ENCODE measurements at places on chromosomes 7 and 10. TPM values are rescaled to one million over a fixed set of nuclear protein-coding genes. Genes with fewer than 3 reads are reported as not detected.
A peak's percentile ranks its signal among the peaks of the same experiment; 100 is the strongest.

The ZNF365 gene
- 11.0 TPM for total RNA-seq

The BET1 gene
- 38.0 TPM for total RNA-seq

The WEE2 gene
- not detected for total RNA-seq

The CTAGE4 gene
- total RNA-seq: 1.4 TPM

The ASAH2B gene
- 7.6 TPM for total RNA-seq

The ENTPD1 gene
- 0.95 TPM for total RNA-seq

The ITGA8 gene
- total RNA-seq: not detected

The HSPA12A gene
- 11.1 TPM for total RNA-seq

The POLD2 gene
- total RNA-seq: 67.7 TPM

The VENTX gene
- total RNA-seq: not detected

- H3K4me3 ChIP-seq: no peak overlapping the region
- no peaks in the 10 kb centered on the region for H3K27me3 ChIP-seq
- peaks cover 6% of the 10 kb centered on the region for H3K4me1 ChIP-seq
- peaks cover 4% of the 10 kb centered on the region for H3K36me3 ChIP-seq
- no peak for DNase-seq
- H3K27ac ChIP-seq: no peak overlapping the region
Measured at GRCh38 chr10:113879691-113880090, 25.2 kb downstream of the NHLRC2 start.

DNA sequence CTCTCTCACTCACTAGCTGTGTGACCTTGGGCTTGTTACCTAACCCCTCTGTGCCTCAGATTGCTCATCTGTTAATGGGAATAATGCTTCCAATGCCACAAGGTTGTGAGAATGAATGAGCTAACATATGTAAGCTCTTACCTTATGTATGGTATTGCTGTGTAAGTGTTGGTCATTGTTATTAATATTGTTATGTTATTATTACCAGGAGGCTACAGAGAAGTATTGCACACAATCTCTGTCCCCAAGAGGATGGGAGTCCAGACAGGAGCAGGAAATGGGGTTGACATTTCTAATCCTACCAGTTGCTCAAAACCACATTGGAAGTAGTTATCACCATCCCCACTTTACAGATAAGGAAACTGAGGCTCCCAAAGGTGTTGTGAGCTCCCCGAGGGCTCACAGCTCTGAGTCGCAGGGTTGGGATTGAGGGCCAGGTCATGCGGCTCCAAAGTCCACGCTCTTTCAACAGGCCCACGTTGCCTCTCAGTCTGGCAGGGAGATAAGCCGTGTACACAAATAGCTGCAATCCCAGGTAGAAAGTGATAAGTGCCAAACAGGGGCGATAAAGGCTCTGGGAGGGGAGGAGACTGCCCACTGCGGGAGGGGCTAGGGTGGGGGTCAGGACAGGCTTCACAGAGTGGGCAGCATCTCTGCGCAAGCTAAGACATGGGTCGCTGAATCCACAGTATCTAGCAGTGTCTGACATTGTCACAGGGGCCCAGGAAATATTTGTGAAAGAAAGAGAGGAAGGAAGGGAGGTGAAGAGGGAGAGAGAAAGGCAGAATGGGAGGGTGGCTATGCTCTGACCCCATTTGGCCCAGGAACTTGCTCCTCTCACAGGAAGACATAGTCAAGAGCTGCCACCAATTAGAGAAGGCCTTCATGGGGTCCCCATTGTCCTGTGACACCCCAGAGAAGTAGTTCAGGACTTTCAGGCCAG, 9.6 kb upstream of the ZMIZ1 start:
- DNase-seq: no peak
- no peaks in the 10 kb centered on the region for H3K36me3 ChIP-seq
- H3K27me3 ChIP-seq: peaks cover 10% of the 10 kb centered on the region
- H3K4me3 ChIP-seq: no peak overlapping the region
- H3K4me1 ChIP-seq: no peaks in the 10 kb centered on the region
- no peak overlapping the region for H3K27ac ChIP-seq

DNA sequence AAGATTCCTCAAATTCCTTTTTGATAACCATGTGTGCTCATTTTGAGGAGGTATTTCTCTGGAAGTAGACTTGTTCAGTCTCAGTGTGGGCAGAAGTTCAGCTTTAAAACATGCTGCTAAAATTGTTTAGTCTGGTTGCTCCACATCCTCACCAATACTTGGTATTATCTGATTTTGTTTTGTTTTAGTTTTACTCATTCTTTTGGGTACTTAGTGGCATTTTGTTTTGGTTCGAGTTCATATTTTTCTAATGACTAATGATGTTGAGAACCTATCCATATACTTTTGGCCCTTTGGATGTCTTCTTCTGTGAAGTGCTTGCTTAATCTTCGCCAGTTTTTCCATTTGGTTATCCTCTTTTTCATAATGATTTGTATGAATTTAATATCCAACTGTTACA, 694.2 kb upstream of the FZD8 start:
- H3K27ac ChIP-seq: no peak overlapping the region
- H3K4me3 ChIP-seq: no peak overlapping the region
- H3K27me3 ChIP-seq: no peaks in the 10 kb centered on the region
- peak; percentile 67 for DNase-seq
- H3K4me1 ChIP-seq: peaks cover 3% of the 10 kb centered on the region

- no peaks in the 10 kb centered on the region for H3K4me1 ChIP-seq
- DNase-seq: no peak
- no peaks in the 10 kb centered on the region for H3K36me3 ChIP-seq
- H3K27me3 ChIP-seq: no peaks in the 10 kb centered on the region
- no peak overlapping the region for H3K27ac ChIP-seq
Measured at GRCh38 chr7:52715701-52716100, 319.7 kb upstream of the POM121L12 start.

- H3K27ac ChIP-seq: no peak overlapping the region
- peak overlapping the region; percentile 31 for H3K4me3 ChIP-seq
- no peak for DNase-seq
Measured at GRCh38 chr7:29091715-29092114, 54.6 kb downstream of the CPVL start.

- no peak for DNase-seq
- no peaks in the 10 kb centered on the region for H3K4me1 ChIP-seq
- no peak overlapping the region for H3K4me3 ChIP-seq
- H3K27me3 ChIP-seq: no peaks in the 10 kb centered on the region
- no peak overlapping the region for H3K27ac ChIP-seq
- H3K36me3 ChIP-seq: no peaks in the 10 kb centered on the region
Measured at GRCh38 chr10:45439365-45439764, 65.3 kb downstream of the ALOX5 start.

DNA sequence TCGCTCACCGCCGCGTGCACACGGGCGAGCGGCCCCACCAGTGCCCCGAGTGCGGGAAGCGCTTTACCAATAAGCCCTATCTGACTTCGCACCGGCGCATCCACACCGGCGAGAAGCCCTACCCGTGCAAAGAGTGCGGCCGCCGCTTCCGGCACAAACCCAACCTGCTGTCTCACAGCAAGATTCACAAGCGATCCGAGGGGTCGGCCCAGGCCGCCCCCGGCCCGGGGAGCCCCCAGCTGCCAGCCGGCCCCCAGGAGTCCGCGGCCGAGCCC, 3.3 kb downstream of the REPIN1 start:
- DNase-seq: no peak
- peaks cover 29% of the 10 kb centered on the region for H3K4me1 ChIP-seq
- no peak overlapping the region for H3K4me3 ChIP-seq
- peaks cover 6% of the 10 kb centered on the region for H3K36me3 ChIP-seq
- no peak overlapping the region for H3K27ac ChIP-seq

GRCh38 chr10:60073781-60074656, 167.7 kb upstream of the CCDC6 start:
- H3K27me3 ChIP-seq: no peaks in the 10 kb centered on the region
- DNase-seq: no peak
- H3K36me3 ChIP-seq: no peaks in the 10 kb centered on the region
- H3K27ac ChIP-seq: no peak overlapping the region
- H3K4me1 ChIP-seq: no peaks in the 10 kb centered on the region

DNA sequence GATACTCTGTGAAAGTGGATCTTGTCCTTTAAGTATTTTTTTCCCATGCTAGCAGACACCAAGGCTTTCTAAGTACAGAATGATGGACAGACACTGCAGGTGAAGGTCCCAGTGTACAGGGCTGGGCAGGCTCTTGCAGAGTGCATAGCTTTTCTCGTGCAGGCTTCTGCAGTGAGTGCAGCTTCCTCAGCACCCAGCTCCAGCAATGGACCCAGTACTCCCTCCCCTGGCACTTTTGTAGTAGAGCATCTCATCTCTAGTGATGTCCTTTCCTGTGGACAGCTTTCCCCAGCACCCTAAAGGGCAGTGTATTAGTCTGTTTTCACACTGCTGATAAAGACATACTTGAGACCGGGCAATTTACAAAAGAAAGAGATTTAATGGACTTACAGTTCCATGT, 104.3 kb downstream of the CUL2 start:
- H3K4me1 ChIP-seq: no peaks in the 10 kb centered on the region
- H3K27ac ChIP-seq: no peak overlapping the region
- no peak for DNase-seq
- H3K27me3 ChIP-seq: peaks cover 2% of the 10 kb centered on the region

- H3K4me3 ChIP-seq: no peak overlapping the region
- no peak overlapping the region for H3K27ac ChIP-seq
- no peaks in the 10 kb centered on the region for H3K4me1 ChIP-seq
- no peaks in the 10 kb centered on the region for H3K36me3 ChIP-seq
Measured at GRCh38 chr10:7526017-7526400, 115.2 kb upstream of the SFMBT2 start.

GRCh38 chr10:24518981-24519597, 204.6 kb downstream of the ARHGAP21 start:
- H3K4me1 ChIP-seq: no peaks in the 10 kb centered on the region
- no peak overlapping the region for H3K27ac ChIP-seq
- H3K4me3 ChIP-seq: no peak overlapping the region
- peak; percentile 36 for DNase-seq
- no peaks in the 10 kb centered on the region for H3K27me3 ChIP-seq

- no peaks in the 10 kb centered on the region for H3K27me3 ChIP-seq
- peaks cover 15% of the 10 kb centered on the region for H3K4me1 ChIP-seq
- DNase-seq: peak; percentile 30
- H3K27ac ChIP-seq: no peak overlapping the region
Measured at GRCh38 chr10:70784471-70784870, 706 bp downstream of the TBATA start.

GRCh38 chr7:147904219-147904576, 686.4 kb upstream of the C7orf33 start:
- no peaks in the 10 kb centered on the region for H3K27me3 ChIP-seq
- H3K36me3 ChIP-seq: no peaks in the 10 kb centered on the region
- H3K4me3 ChIP-seq: no peak overlapping the region
- H3K27ac ChIP-seq: no peak overlapping the region

DNA sequence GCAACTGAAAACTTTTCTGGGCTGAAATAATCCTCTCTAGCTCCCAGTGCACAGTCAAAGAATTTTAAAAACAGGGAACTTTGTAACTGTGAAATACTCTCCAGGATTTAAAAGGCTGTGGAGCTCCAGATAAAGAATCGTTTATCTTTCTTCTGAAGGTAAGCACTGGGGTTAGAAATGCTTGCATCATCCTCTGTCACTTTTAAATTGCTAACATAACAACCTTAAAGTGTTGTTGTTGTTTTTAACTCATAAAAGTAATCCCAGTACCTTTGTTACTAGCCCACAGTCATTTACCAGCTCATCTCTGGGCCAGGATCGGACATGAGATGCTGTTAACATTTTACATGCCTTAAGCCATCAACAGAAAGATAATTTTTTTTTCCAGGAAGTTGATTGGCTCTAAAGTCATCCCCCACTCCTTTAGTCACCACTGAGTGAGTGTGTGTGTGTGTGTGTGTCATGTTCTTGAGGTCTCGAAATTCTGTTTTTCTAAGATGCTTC, at the start of gene SLC39A12:
Gene SLC39A12 (plus strand): TSS at position 51 of the 504 bp plus-strand sequence. CDS start 1,359 bp downstream, outside the sequence.
- H3K4me3 ChIP-seq: no peak within 1 kb of the TSS
- H3K36me3 ChIP-seq: no peaks in the 10 kb centered on the region
- peaks cover 4% of the 10 kb centered on the region for H3K4me1 ChIP-seq
- peak within 1 kb of the TSS; percentile 3 for H3K27ac ChIP-seq
- H3K27me3 ChIP-seq: no peaks in the 10 kb centered on the region

DNA sequence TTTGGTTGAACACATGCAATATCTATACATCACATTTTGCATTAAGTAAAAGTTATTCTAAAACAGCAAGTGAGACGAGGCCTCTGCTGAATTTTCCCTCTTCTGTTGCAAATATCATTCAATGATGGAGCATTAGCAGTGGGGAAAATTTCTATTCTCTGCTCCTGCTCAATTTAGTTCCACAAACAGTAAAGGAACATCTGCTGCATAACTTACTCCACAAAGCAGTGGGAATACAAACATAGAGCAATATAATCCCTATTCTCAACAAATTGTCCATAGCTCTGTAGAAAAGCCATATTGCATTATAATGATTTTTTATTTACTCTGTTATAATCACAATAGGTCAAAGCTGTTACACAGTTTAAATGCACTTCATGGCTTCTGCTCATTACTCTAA, 5.9 kb downstream of the AGR3 start:
- DNase-seq: no peak
- H3K4me1 ChIP-seq: no peaks in the 10 kb centered on the region
- no peaks in the 10 kb centered on the region for H3K27me3 ChIP-seq
- no peaks in the 10 kb centered on the region for H3K36me3 ChIP-seq
- H3K4me3 ChIP-seq: no peak overlapping the region

DNA sequence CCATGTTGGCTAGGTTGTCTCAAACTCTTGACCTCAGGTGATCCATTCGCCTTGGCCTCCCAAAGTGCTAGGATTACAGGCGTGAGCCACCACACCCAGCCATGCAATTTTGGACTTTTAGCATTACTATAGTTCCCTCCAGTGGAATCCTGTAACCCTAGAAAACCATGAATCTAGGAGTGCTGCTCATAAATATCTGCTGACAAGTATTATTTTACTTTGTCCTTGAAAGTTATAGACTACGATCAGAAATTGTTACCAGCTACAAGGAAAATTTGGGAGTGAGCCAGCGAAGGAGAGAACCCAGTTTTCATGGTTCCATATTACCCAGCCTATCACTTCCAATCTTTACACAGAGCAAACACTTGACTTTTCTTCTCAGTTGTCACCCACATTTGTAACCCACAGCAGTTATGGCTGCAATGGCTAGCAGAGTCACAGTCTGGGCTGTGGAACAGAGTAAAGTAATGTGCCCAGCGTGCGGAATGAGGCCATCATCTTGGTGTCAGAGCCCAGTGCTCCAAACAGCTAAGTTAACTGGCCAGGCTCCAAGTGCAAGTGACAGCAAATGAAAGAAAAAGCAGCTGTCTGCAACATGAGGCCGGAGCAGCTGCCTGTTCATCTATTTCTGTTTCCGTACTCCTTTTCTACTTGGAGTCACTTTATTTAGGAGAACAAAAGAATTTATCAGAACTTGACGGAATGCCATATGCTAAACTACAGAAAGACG, 29.9 kb downstream of the ZC3HC1 start:
- H3K27ac ChIP-seq: no peak overlapping the region
- H3K4me3 ChIP-seq: no peak overlapping the region
- no peak for DNase-seq
- H3K27me3 ChIP-seq: no peaks in the 10 kb centered on the region
